ENCODE measurements at places on chromosomes 3 and 15.
A peak's percentile ranks its signal among the peaks of the same experiment; 100 is the strongest.

- DNase-seq = peak; percentile 18
Observed at GRCh38 chr15:38072348-38073177, 138.1 kb downstream of the TMCO5A start.

DNA sequence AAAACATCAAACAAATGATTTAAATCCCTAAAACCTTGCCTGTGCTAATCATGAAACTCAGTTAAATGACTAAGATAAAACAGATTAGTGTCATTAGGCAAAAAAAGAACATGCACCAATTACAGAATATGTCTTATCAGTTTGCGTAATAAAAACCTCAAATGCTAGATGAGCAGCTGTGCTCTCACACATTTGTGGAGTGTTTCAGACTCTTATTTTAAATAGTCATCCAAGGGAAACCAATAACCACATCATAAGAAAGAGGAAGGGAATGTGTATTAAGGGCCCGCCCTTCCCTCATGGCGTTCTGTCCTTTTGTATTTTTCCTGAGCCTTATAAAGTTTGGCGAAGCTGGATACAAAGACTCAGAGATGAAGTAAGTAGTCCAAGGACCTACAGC is 6.6 kb downstream of the SAMMSON start:
- DNase-seq = no peak

DNA sequence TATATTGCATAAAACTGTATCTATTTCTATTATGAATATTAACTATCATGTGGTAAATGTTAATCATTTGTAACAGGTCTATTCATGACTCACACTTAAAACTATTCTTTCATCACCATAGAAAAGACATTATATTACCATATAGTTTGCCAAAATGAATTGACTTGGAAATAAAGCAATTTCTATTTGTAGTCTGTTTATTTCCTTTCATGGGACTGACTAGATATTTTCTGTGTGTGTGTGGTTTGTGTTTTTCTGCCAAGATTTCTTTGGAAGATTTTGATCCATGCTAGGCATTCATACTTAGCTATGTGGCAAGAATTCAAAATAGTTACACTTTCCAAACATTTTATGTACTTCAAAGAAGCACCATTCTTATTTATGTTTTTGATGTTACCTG is 522.5 kb upstream of the AGTR1 start:
- DNase-seq = no peak

DNA sequence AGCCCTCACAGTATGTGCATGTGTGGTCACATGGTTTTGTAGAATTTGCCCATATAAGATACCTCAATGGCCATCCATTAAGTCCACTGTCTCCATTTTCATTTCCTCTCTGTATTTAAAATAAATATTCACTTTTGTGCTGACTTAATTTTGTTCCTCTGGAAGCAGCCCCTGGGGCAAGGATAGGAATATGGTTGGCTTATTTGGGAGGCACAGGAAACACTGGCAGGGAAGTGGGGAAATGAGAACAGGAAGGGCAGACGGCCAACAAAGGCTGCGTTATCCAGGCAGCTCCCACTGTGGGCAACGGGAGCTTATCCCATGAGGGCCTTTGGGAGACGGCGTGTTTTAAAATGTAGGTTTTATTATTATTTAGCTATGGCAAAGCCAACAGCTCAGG is 148.6 kb downstream of the SHQ1 start:
- DNase-seq = no peak

- no peak for DNase-seq
Observed at GRCh38 chr3:197554196-197554561, 1.6 kb downstream of the BDH1 start.

GRCh38 chr15:25677719-25678499 is 185.2 kb downstream of the ATP10A start:
- no peak for DNase-seq

GRCh38 chr15:84814916-84815315 is 2.2 kb upstream of the ALPK3 start:
- DNase-seq = no peak

- DNase-seq = no peak
Observed at GRCh38 chr3:139906418-139906817, 28.6 kb upstream of the CLSTN2 start.

DNA sequence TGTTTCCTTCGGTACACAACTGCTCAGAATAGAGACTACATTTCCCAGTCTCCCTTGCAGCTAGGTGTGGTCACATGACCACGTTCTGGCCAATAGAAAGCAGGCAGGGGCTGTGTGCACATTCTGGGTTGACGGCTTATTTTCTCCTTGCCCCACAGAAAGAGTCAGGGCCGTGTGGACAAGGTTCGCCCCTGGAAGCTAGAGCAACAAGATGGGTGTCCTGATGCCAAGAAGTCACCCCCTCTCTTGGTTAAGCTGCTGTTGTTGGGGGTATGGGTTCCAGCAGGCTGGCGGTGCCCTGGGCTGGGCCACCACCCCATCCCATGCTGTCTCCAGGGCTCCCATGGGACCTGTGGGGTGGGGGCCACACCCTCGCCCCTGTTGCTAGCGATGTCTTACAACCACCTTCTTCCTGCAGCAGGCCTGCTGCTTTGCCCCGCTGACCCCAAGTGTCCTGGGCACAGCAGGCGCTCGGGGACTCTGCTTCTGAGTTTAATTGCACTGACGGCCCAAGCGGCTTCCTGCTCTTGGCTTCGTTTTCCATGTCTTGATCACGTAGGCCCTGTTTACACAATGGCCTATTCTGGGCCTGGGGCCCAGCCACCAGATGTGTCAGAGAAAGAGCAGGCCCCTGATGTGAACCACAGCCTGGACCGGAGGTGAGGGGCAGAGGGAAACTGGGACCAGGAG is 24.9 kb downstream of the ABTB1 start:
- DNase-seq = peak; percentile 54

DNA sequence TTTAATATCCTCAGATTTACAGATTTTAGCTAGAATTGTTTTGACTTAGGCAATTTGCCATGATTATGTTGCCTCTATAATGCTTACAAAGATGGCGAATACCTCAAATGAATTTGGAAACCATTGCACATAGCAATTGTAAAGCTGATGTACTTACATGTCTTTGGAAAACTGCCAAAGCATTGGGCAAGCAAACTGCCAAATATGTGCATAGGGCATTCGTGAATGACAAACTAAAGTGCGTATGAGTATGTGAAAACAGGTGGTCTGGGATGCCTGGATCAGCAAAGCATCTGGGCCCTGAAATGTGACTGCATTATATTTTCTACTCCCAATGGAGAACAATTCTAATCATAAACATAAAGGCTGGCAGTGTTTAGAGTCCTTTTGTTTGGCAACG is 445.3 kb upstream of the ROBO1 start:
- DNase-seq = no peak

DNA sequence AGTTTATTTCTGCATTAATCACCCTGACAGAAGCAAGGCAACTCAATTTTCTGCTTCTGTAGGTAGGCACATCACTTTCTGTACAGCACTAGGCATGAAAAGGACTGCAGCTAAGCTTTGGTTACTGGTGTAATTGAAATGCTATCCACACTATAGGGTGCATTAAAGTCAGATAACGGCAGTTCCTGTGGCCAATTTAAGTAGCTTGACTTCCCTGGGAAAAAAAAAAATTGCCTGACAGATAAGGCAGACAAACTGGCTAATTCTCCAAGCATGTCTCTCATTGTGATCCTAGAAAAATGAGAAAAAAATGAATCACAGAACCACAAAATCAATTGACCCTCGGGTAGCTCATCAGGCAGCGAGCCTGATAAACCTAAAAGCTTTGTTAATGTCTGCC is 151.4 kb downstream of the MEIS2 start:
- DNase-seq = no peak

DNA sequence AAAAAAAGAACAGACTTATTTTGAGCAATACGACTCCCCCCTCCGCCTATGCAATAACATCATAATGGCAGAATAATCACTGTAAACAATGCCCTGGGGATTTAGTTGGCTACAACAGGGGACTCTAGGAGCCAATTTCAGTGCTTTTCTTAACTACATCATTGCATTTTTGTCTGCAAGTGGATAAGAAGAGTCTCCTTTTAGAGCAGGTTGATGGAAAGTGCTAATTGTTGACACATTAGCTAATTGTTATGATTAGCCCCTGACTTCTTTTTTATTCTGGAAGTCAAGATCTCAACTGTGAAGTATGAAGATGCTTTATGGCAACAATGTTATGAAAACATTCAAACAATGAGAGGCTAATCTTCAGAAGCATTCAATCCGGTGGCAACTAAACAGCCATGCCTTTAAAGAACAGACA is 121.2 kb downstream of the MECOM start:
- no peak for DNase-seq

GRCh38 chr3:72186400-72186855 is 401.5 kb upstream of the PROK2 start:
- DNase-seq = no peak

DNA sequence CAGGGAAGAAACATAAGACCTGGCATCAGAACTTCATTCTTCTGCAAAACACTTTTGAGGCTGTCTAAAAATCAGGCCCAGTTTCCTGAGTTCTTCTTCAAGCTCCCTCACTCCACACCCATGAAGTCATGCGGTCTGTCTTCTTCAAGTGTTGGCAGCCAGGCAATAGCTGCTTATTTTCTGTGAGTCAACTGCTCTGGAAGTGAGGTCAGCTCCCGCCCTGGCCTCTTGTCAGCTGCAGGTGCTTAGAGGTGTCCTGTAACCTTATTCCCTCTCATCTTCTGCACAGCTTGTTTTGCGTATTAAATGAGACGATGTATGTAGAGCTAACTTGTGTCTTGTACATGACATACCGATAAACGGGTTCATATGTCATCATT is 226.1 kb downstream of the ADAMTS17 start:
- DNase-seq = no peak

DNA sequence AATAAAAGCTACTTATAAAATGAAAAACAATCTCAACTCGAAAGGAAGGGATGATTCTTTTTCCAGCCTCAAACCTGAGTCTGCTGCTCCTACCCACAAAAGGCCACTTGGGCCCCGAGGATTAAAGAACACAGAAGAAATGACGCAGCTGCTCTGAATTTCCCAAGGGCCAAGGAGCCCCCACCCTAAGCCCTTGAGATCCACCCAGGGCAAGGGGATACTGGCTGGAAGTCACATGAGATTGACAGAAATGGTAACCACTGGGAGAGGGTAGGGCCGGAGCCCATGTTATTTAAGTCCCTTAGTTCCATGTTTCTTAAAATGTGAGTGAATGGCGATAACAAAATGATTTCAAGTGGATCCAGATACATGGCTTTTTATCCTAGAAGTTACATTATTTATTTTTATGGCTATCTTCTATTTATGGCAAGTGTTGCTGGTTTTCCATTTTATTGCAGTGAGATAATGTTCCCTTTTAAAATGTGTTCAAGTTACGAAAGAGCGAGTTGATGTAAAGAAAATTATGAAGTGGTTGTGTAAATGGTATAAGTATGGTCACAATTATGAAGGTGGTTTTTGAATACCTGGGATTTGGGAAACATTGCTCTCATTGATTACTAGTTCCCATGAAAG is 16.8 kb downstream of the IGDCC4 start:
- DNase-seq = no peak

DNA sequence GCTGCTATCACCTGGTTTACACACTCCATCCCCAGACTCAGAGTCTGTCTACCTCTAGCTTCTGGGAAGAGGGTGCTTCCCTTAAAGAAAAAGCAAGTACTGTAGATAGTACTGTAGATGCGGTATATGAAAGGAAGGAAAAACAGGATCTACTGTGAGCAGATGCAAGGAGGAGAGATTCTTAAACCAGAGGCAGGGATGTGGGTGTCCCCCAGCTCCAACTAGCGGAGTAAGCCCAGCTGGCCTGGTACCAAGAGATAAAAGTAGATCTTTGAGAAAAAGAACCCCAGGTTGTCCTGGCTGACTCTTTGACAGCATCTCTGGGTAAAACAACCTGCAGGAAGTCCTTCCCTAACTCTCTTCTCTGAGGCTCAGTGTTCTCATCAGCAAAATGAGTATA is 523.7 kb upstream of the PROK2 start:
- DNase-seq = no peak

DNA sequence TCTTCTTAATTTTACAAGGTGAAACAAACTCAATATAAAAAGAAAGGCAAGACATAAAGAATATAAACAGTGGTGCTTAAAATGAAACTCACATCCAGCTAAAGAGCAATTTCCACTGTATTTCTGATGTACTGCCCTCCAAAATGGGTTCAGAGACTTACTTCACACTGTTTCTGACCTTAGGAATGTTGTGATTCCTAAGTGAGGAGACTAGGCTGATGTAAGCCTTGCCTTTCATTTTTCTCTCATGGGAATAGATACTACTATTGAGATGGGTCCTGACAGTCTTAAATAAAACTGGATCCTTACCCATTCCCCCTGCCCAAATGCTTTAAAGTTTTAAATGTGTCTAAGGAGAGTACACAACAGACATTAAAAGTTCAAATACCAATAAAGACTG is 86.9 kb downstream of the CBLB start:
- DNase-seq = no peak

DNA sequence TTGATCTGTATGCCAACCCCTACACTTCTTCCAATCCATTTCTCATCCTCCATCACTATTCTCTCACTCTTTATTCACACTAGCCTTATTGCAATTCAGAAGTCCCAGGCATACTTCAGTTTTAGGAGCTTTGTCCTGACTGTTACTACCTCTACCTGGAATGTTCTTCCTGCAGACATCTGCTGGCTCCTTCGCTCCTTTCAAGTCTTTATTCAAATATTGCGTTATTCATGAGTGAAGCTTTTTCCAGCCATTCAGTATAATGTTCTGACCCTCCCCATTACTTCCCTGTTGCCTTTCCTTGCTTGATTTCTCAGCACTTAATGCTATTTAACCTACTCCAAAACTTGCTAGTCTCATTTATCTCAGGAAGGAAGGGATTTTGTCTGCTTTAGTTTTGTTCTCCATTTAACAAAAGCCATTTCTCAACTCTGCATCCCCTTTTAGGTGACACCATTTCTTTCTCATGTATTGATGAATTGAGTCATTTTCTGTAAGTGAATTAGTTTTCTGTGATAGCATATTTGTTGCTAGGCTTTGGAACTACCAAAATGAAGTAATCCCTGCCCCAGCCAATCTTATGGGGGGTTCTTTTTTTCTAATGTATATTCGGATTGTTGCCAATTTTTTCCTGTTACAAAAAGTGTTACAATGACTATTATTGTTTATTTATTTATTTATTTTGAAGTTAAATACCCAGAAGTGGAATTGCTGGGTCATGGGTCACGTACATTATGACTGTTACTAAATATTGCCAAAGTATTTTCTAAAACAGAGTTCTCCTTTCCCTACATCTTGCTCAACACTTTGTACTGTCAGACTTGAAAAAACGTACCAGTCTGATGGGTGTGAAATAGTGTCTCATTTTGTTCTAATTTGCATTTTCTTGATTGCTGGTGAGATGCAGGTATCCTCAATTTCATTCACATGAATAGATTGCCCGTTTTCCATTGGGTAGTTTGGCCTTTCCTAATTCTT is 9.4 kb downstream of the ATP11B start:
- no peak for DNase-seq

All from stimulated activated CD4-positive, alpha-beta T cell treated with anti-CD3 and anti-CD28 coated beads, Interleukin-1b, Interleukin-23, amount 100 ng/mL, for 48 hours (primary cell).